Activated naive CD4-positive, alpha-beta T cell treated with anti-CD3 and anti-CD28 coated beads, Interleukin-2, amount 50 U/mL, for 72 hours (primary cell): ENCODE measurements at places on chromosomes 11 and 22.
A peak's percentile ranks its signal among the peaks of the same experiment; 100 is the strongest.

GRCh38 chr11:77407613-77408012 lies 66.3 kb downstream of the PAK1 start:
- DNase-seq = no peak

GRCh38 chr22:41915035-41915785 lies at the start of gene SHISA8:
SHISA8 (minus strand) TSS chr22:41915074; CDS start chr22:41914667, 407 bp downstream.
- DNase-seq = no peak

- no peak for DNase-seq
Measured at GRCh38 chr11:26144911-26145310, 187.0 kb upstream of the ANO3 start.

DNA sequence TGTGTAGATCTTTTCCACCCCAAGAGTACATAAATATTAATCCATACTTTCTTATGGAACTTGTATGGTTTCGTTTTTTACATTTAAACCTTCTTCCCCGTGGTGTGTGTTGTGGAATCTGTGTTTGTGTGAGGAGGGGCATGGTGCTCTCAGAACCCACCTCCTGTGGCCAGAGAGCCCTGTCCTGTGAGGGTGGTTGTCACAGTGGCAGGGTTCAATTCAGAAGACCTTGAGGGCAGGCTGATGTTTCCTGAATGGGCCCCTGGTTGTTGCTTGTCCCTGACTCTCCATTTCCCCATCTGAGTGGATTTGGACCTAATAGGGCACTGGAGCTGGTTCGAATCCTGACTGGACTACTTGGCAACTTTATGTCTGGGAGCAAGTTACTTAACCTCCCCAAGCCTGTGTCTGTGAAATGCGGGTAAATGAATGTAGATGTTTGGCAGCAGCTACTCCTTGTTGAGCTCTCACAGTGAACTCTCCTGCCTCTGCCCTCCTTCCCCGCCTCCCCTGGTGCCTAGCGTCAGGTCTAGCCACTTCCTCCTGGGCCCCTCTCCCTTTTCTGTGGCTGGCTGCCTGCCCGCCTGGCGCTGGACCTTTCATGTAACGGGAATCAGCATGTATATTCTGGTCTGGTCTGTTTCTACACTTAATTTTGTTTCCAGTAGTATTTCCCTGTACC lies 7.3 kb downstream of the NEAT1 start:
- no peak for DNase-seq

- no peak for DNase-seq
Measured at GRCh38 chr11:20081336-20081735, 78.9 kb downstream of the DBX1 start.

GRCh38 chr22:45577746-45578523 lies 75.3 kb downstream of the FBLN1 start:
- DNase-seq = peak; percentile 86

DNA sequence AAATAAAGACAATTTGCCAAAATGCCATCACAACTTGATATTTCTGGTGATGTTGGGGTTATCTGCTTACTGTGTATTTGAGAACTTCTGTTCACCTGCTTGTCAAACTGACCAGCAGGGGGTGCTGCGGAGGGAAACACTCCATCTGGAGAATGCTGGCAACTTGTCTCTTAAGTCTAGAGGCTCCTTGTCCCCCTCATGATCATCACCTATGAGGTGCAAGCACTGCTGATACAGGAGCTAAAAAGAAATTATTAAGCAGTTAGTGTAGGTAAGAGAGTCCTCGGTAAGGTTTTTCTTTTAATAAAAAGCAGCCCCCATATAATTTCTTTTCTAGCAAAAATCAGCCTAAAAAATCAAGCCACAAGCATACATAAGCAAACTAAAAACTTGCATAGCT lies 32.7 kb upstream of the GLYATL1B start:
- no peak for DNase-seq
